ENCODE measurements at places on chromosomes 4 and X. TPM values are rescaled to one million over a fixed set of nuclear protein-coding genes. Genes with fewer than 3 reads are reported as not detected.

DNA sequence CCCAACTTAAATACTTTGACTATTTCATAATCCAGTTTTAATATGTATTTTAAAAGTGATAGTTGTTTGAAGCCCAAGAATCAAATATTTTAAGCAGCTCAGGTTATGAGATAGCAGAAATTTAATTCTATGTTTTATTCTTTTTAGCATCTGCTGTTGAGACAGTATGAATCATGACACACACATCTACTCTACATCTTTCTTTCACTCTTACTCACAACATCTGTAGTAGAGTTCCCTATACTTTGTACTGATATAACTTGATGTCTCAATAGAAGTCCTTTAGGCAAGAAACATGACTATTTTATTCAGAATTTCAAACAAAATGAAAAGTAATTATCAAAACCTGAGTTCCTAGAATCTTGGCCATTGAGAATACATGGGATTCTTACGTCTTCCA is 187.9 kb upstream of the GNPDA2 start:
- no peak for DNase-seq

- DNase-seq: no peak
Observed at GRCh38 chrX:120428309-120428708, 40.8 kb downstream of the LAMP2 start.

GRCh38 chrX:119486745-119487144 is 18.5 kb downstream of the SLC25A5 start:
- DNase-seq: no peak

MTMR1 gene
- 16.0 TPM for total RNA-seq

- DNase-seq: peak; percentile 91
Observed at GRCh38 chr4:76585897-76586360, 150.9 kb downstream of the SHROOM3 start.

DNA sequence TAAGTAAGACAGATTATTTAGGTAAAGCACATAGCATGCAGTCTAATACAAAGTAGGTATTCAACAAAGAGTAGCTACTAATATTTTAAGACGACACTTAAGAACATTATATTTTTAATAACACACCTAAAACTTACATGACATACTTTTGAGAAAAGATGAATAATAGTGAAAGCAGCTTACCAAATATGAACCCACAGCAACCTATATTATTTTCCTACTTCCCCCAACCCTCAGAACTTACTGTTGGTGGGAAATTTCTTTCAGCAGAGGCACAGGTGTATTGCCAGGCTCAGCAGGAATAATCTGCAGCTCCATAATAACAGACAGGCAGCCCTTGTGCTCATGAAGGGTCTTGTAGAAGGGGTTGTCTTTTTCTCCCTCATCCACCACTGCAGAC is 498.9 kb downstream of the GLUD2 start:
- no peak for DNase-seq

- no peak for DNase-seq
Observed at GRCh38 chr4:89491761-89492160, 184.2 kb upstream of the GPRIN3 start.

DNA sequence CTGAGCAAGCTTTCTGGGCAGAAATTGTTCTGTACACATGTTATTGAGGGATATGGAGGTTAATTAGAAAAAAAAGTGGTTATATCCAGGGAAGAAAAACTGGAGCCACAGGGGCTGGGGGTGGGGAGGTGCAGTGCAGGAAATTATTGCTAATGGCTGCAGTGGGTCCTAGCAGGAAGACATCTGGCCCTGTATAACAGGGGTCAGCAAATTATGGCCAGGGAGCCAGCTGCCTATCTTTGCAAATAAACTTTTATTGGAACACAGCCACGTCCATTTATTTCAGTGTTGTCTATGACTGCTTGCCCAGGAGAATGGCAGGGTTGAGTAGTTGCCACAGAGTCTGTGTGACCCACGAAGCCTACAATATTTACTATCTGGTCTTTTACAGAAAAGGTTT is 23.4 kb upstream of the PRPS2 start:
- no peak for DNase-seq

SAGE1 gene
- not detected for total RNA-seq

DNA sequence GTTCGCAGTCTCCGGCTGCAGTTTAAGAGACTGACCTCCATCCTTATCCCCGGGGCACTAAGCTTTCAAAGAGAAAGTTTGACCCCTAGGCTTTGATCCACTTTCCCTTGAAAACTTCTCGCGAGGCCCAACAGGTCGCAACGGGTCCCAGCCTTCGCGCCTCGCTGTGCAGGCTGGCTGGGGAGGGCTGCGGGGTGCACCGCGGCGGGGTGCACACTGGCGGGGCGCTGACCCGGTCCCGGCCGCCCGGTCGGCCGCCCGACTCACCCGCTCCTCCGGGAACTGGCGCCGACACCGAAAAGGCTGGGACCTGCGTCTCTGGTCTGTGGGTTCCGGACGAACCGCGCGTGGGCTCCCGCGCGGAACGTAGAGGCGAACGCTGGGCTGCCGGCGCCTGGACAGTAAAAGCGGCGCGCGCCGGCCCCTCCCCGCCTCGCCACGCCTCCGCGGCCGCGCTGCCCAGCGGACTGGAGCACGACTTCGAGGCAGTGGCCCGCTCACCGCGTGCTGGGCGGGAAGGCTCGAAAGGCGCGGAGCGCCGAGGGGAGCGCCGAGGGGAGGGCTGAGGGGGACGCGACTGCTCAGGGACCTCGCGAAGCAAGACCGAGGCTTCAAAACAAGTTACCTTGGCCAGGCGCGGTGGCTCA is at the start of gene TAF7L:
Gene TAF7L (minus strand): TSS at position 378 of the 647 bp plus-strand sequence. CDS start 3,791 bp downstream, outside the sequence.
- DNase-seq: no peak

DNA sequence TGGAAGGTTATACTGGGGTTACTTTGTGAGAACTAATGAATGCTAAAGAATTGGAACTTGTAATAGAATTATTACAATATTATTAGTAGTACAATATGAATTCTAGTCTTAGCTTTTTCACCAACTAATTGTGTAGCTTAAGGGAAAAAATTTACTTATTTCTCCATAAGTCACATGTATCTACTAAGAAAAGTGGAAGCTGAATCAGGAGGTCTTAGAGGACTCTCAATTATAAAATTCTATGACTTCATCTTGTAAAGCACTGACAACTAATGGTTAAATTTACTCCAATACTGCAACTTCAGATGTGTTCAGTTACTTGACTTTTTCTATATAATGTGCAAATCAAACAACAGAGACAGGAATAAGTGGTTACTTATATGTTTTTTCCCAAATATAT is 899 bp upstream of the TMPRSS11D start:
- DNase-seq: no peak
